ENCODE measurements at places on chromosomes 13 and 19.

GRCh38 chr13:92537471-92537870, 689.1 kb upstream of the GPC6 start:
- DNase-seq = no peak

- no peak for DNase-seq
Observed at GRCh38 chr19:45895519-45895972, 6.9 kb downstream of the MYPOP start.

DNA sequence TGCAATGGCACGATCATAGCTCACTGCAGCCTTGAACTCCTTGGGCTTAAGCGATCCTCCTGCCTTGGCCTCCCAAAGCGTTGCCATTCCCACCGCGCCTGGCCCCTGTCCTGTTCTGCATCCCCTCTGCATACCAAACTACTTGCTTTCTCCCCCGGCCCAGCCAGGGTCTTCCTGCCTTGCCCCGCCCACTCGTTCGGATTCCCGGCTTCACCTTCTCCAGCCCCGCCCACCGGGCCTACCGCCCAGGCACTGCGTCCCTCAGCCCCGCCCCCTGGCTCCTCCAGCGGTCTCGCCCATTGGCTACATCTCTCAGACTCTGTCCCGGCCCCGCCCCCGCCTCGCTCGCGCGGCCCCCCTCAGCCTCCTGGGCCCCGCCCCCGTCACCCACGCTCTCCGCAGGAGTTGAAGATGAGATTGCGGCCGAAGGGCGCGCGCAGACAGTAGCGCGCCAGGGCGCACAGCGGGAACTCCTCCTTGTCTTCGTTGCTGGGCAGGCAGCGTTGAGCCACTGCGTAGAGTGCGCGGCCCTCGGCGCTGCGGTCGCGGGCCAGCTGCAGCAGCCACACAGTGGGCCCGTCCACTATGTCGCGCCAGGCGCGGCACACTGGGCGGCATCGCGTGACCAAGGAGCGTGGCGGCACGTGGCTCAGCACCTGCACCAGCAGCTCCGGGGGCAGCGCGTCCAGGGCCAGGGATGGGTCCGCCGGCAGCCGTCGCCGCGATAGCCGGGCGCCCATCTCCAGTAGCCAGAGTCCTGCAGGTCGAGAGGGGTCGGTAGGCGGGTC, 19.0 kb downstream of the MRPS12 start:
- peak; percentile 35 for DNase-seq

- no peak for DNase-seq
Observed at GRCh38 chr13:25088562-25089221, 7.2 kb upstream of the PABPC3 start.

GRCh38 chr13:52707375-52707774, 32.2 kb downstream of the CNMD start:
- no peak for DNase-seq

DNA sequence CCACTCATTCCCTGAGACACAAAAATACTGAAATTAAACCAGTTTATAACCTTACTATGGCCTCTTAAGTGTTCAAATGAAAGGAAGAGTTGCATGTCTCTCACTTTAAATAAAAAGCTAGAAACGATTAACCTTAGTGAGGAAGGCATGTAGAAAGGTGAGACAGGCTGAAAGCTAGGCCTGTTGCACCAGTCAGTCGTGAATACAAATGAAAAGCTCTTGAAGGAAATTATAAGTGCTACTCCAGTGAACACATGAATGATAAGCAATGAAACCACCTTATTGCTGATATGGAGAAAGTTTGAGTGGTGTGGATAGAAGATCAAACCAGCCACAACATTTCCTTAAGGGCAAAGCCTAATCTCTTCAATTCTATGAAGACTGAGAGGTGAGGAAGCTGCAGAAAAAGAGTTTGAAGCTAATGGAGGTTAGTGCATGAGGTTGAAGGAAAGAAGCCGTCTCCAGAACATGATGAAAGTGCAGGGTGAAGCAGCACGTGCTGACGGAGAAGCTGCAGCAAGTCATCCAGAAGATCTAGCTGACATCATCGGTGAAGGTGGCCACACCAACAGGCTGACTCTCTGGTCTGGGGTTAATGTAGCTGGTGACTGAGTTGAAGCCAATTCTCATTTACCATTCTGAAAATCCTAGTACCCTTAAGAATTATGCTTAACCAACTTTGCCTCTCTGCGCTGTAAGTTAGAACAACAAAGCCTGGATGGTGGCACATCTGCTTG, 94.5 kb upstream of the TEX29 start:
- DNase-seq = no peak

DNA sequence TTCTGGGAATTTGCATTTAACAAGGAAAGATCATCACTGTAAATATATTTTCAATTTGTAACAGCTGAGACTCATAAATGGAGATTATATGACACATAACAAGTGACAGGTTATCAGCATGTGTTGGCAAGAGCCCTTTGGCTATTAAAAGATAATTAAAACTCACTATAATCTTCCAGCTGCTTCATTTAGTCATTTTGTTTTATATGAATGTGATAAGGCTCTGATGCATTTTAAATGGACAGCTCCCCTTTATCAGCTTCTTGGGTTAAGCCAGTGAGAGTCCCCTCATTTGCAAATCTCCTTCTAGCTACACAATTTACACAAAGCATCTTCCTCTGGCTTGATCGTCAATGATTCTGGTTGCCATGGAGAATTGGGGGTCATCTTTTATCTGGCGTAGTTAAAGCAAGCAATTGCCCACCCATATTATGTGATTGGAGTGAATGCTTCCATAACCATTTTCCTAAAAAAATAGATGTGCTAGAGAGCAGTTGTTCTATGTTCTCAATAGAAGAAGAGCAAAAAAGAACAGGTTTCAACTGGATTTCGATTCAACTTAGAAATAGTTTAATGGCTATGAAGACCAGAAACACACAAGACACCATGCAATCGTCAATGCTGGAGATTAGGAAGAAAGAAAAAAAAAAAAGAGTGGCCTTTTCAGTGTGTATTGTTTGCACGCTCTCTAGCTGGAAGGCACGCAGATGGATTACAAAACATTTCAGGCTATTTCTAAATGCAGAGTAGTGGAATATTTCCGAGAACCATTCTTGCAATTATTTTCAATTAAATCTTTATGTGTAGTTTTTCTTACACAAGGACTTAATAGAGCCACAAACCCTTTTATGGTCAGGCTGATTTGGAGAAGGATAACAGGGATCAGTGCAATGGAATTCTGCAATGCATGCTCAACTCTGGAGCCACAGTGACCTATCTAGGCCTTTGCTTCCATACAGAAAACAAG, 27.4 kb downstream of the STARD13 start:
- no peak for DNase-seq

DNA sequence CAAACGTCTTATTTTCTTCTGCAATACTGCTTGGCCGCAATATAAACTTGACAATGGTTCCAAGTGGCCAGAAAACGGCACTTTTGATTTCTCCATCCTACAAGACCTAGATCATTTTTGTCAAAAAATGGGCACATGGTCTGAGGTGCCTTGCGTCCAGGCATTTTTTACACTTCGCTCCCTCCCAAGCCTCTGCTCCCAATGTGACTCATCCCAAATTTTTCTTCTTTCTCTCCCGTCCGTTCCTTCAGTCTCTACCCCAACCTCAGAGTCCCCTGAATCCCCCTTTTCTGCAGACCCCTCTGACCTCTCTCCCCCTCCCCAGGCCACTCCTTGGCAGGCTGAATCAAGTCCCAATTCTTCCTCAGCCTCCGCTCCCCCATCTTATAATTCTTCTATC, 14.3 kb upstream of the OR10H1 start:
- no peak for DNase-seq

DNA sequence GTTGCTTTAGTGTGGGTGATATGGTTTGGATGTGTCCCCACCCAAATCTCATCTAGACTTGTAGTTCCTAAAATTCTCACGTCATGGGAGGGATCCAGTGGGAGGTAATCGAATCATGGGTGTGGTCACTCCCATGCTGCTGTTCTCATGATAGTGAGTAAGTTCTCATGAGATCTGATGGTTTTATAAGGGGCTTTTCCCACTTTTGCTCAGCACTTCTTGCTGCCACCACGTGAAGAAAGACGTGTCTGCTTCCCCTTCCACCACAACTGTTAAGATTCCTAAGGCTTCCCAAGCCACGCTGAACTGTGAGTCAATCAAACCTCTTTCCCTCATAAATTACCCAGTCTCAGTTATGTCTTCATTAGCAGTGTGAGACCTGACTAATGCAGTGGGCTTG, 26.0 kb downstream of the OR10H4 start:
- DNase-seq = no peak

- DNase-seq = no peak
Observed at GRCh38 chr13:101552286-101552685, 99.8 kb downstream of the ITGBL1 start.

DNA sequence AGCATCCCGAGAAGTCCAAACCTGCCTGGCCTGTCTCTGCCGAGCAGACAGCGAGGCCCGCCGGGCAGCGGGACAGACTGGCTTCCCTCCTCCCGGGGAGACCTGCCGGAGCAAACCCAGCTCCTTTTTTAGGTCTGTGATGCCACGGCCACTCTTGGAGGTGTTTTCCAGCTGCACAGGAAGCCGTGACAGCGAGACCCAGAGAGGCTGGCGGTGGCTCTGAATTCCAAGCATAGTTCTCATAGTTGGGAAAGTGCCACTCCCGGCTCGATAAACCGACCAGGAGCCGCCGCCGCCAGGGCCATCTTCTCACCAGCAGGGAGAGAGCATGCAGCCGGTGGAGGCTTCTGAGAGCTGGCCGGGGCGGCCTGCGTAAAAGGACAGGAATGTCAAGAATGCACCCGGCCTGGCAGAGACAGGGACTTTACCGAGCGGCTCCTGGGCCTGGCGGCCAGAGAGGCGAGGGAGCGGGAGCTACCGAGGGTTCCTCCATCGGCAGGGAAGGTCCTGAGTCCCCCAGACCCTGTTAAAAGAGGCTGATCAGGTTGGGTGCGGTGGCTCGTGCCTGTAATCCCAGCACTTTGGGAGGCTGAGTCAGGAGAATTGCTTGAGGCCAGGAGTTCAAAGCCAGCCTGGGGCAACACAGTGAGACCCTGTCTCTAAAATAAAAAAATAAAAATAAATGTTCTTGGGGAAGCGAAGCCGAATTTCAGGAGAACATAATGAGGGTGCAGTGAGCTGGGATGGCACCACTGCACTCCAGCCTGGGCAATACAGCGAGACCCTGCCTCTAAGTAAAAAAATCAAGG, 64.9 kb downstream of the GADD45B start:
- DNase-seq = peak; percentile 92

DNA sequence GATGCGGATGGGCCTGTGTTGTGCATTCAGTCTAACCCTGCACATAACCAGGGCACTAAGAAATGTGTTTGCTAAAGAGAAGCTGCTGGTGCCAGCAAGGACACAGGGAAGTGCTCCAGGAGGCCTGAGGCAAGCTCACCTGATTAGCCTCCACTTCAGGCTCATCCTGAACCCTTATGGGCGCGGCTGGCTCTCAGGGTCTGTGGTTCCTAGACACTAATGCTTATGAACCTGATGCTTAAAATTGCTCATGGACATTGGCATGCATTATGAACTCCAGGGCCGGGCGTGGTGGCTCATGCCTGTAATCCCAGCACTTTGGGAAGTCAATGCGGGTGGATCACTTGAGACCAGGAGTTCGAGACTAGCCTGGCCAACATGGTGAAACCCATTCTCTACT, 34.3 kb downstream of the SERP2 start:
- no peak for DNase-seq

DNA sequence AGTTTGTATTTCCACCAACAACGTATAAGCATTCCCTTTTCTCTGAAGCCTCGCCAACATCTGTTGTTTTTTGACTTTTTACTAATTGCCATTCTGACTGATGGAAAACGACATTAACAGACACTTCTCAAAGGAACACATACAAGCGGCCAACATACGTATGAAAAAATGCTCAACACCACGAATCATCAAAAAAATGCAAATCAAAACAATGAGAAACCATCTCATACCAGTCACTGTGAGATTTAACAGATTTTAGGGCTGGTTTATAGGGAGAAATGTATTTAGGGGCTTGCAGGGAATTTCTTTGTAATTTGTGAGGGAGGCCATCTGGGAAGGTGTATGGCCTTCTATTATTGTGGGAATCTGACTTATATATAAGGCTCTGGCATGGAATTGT, 2.8 kb upstream of the DZIP1 start:
- no peak for DNase-seq

DNA sequence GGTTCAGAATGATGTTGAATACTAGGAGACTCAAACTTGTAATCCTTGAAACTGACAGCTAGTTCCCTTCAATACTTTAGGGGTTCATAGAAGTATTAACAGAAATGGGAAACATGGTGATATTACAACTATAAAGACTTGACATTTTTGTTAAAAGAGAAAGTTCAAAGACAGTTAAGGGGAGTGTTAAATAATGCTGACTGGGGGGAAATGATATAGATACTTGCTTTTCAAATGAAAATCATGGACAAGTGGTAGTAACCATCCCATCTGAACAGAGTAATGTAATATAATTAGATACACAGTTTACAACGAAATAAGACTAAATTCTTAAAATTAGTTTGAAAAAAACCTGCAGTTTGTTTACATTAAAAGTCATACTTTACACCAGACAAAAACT, 6.6 kb upstream of the EEF1AKMT1 start:
- no peak for DNase-seq

DNA sequence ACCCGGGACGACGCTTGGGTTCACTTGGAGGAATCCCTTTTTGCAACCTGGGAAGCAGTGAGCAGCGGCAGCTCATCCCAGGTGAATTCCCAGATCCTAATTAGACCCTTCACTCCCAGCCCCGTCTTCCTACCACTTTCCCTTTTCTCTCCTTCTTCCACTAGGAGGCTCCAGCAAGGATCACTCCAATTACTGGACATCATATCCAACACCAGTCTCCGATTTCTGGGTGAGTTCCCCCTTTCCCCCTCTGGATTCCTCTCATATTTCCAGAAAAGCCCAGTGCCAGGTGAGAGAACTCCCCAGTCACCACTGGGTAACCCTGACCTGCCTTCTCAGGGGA, 17.1 kb upstream of the ZSCAN4 start:
- DNase-seq = no peak

DNA sequence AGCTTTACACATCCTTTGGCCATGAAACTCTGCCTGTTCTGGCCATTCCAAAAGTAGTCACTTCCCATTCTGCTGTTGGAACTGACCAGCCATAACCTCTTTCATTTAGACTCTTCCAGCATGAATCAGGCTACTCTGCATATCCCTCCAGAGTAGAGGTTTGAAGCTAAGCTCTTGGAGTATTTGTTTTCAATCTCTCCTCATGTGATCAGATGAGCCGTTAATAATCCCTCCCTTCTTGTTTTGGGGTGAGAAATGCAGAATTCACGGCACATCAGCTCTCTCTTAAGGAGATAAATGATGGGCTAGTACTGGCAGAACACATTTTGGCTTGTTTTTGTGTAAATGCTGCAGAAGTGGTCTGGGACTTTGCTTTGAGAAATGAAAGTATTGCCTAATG, 519.9 kb downstream of the PCDH17 start:
- no peak for DNase-seq
